ENCODE measurements at places on chromosomes 1 and 21.

DNA sequence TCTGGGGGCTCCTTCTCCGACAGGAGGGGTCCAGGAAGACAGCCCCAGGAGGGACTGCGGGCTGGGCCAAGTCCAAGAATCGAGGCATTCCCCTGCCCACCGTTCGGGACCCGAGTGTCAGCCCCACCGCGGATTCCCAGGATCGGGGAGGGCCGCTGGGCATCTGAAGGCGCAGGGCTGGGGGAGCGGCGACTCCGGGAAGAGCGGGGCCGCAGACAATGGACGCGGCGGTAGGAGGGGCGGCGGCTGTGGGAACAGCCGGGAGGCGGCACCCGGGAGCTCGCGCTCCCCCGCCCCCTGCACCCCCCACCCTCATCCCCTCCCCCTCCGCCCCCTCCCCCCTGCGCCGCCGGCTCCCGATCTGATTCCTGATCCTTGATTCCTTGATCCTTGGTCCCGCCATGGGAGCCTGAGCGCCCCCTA lies at the start of gene VANGL2:
Gene VANGL2 (plus strand): TSS at position 342 of the 423 bp plus-strand sequence. CDS start 15,274 bp downstream, outside the sequence.
- peak; percentile 51 for DNase-seq

DNA sequence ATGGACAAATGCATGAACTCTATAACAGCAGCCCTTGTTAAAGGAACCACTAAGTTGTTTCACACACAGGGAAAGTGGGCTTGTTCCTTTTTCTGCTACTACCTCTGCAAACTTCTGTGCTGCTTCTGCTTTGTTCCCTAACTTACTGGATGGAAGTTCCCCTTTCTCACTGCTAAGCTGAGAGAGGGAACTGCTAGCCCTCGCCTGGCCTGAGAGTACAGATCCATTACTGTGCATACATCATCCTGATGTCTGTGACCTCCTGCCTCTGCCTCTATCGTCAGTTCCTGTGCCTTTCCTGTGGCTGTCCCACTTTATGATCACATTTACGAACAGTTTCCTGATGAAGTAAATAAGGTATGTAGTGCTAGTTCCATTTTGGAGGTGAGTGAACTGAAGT lies 3.5 kb downstream of the GNAT2 start:
- DNase-seq, result no peak

DNA sequence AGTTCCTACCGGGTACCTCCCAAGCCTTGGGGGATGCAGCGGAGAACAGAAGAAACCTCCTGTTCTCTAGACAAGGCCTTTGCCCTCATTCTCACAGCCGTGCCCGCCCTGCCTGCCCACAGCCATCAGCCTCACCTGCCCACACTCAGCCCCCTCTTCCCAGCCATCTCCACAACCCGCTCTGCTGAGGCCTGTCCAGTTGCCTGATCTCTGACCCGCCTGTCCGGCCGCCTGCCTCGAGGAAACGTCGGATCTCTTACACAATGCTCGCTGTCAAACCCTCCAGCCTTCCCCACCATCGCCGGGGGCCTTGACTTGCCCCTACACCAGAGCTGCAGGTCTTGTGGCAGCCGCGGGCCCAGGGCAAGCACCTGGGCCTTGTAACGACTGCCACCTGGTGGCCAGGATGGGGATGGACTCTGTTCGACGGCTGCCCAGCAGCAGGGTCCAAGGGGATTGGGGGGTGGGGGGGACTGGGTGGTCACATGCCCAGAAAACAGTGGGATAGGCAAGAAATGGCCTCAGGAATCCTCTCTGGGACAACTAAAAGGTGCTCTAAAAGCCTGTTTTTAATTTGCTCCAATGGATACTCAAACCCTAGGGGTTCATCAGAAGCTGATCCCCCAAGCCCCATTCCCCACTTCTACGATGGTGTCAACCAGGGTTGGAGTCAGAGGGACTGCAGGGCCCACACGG lies 31.0 kb downstream of the SLC45A1 start:
- DNase-seq, result peak; percentile 91

- DNase-seq, result no peak
Observed at GRCh38 chr1:25174730-25175612, 57.3 kb downstream of the SYF2 start.

- DNase-seq, result no peak
Observed at GRCh38 chr1:2953688-2954285, 67.5 kb upstream of the ACTRT2 start.

GRCh38 chr1:232452736-232453440 lies 177.0 kb downstream of the SIPA1L2 start:
- DNase-seq, result no peak

- DNase-seq, result no peak
Observed at GRCh38 chr1:172499636-172500141, 33.3 kb upstream of the SUCO start.

DNA sequence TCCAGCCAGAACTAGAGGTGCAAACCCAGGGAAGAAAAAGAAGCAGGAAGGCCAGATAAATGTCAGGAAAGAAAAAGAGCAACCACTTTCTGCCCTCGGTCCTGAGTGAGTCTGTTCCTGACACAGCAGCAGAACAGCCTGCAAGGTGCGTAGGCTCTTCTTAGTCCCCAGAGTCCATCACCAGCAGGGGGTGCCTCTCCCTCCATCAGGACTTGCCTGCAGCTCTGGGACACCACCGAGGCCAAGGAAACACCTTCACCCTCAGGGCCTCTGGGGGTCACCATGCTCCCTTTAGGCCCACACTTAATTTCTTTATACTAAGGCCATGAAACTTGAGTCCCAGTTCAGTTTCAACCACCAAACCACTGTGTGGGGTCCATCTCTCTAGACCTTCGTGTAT lies 43.7 kb upstream of the NFASC start:
- peak; percentile 38 for DNase-seq

DNA sequence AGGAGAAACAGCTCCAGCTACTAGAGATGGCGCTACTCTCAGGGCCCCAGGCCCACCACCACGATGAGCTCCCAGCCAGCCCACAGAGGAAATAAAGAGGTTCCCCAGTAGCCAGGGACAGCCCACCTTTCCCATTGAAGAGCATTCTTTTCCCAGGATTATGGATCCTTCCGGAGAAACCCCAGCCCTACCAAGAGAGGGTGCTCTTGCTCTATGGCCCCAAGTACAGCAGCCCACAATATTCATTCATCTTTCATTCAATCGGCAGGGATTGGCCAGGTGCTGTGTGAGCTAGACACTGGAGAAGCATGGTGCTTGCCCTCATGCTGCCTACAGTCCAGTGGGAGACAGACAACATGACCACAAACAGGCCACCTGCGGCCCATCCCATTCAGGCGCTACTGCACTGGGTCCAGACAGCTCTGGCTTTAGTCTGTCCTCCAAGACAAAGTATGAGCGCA lies 29.9 kb downstream of the PMVK start:
- DNase-seq, result no peak

GRCh38 chr1:19688041-19688842 lies 23.6 kb downstream of the HTR6 start:
- no peak for DNase-seq

DNA sequence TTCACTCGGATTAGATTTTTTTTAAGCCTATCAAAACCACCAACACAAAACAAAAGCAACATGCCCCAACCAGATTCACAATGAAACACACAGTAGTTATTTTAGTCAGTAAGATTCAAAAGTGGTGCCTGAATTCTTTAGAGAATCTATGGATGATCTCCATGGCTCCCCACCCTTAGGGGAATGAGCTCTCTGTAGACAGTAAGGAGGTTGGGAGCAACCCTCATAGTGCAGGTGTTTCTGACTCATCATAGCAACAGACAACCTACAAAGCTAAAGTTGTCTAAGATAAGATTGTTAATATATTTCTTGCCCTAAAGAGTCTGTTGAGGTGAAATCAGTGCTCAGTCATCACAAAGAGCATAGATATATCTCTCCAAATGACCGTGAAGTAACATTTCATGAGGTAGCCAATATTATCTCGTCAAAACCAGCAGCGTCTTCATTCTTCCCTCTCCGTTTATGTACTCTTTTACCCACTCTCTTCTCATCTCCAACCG lies 78.3 kb downstream of the ADAMTS1 start:
- no peak for DNase-seq

- peak; percentile 67 for DNase-seq
Observed at GRCh38 chr1:159923203-159924024, 1.9 kb downstream of the TAGLN2 start.

DNA sequence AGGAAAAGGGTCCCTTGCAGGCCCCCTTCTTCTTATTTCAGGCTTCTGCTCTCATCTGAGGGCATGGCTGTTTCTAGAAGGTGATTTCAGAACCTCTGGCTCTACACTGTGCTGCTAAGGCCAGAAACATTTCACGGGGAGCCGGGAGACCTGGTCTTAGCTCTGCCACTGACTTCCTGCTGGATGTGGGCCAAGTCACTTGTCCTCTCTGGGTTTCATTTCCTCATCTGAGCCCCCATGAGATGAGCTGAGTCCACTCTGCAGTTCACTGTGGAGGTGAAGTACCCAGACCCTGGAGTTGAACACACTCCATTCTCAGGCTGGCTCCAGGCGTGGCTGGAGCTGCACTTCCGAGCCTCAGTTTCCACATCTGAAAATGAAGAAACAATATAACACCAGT lies 2.1 kb downstream of the PADI1 start:
- peak; percentile 63 for DNase-seq

- DNase-seq, result no peak
Observed at GRCh38 chr1:36486093-36486438, 3.4 kb upstream of the CSF3R start.

GRCh38 chr1:82515650-82516049 lies 714.9 kb downstream of the ADGRL2 start:
- no peak for DNase-seq

DNA sequence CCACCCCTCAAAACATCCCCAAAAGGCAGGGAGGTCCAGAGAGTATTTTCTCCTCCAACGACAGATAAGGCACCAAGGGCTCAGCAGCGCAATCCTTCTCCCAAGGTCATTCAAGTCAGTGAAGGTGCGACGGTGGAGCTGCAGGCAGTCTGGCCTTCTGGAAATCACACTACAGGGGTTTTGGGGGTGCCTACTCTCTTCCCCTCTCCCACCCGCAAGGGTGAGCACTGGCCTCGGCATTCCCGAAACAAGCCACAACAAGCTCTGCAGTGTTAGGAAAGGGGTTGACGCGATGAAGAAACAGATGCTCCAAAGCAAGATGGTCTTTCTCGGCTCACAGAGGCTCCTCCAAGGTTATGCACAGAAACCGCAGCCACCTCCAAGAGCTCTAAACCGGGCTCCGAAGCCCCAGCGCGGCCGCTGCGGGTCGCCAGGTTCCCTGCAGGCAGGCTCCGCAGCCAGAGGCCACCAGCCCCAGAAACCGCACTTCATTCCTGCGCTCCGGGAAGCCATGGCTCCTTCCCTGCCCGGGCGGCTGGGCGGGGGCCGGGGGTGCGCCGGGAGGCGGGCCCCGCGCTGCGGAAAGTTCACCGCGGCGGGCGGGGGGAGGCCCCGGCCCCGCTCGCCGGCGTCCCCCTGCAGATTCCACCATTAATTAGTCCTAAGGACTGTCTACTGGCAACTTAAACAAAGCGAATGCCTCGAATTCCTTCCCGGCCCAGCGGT lies 1.1 kb downstream of the LUZP1 start:
- peak; percentile 40 for DNase-seq

DNA sequence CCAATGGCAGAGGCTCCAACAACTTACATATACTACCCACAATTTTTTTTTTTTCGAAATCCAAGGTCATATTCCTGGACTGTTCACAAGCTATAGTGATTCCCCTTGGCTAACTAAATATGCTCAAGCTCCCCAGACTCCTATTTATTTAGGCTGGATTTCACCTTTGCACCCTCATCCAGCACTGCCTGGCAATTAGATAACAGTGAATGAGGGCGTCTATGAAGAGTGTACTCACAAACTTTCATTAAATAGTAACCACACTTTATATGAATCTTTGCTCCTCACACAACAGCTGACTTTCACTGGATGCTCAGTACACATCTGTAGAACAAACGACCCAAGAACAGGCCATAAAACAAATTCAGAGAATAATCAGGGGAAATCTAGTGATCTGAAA lies 51.6 kb downstream of the DSCAM start:
- no peak for DNase-seq

DNA sequence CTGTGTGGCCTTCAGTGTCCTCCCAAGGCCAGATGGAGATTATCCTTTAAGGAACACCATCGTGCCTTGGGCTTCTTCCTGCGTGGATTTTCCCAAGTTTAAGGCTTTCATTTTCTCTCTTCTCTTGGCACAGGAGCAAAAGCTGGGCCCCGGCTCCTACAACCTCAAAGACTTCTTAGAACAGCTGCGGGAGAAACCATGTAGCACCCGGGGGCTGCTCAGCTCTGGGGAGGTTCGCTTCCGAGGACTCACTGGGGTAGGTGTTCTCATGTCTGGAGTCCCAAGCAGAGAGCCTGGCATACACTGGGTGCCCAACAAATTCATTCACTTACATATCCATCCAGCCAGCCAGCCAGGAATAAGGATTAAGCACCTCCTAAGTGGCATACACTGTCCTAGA lies 6.6 kb upstream of the TTC22 start:
- DNase-seq, result no peak

- DNase-seq, result no peak
Observed at GRCh38 chr1:180219776-180220175, 10.3 kb upstream of the LHX4 start.

- DNase-seq, result no peak
Observed at GRCh38 chr21:40102682-40103081, 235.4 kb downstream of the PCP4 start.

GRCh38 chr1:16143566-16144324 lies 12.1 kb downstream of the EPHA2 start:
- DNase-seq, result no peak

GRCh38 chr21:45870421-45870820 lies 111.1 kb upstream of the COL6A1 start:
- DNase-seq, result no peak

DNA sequence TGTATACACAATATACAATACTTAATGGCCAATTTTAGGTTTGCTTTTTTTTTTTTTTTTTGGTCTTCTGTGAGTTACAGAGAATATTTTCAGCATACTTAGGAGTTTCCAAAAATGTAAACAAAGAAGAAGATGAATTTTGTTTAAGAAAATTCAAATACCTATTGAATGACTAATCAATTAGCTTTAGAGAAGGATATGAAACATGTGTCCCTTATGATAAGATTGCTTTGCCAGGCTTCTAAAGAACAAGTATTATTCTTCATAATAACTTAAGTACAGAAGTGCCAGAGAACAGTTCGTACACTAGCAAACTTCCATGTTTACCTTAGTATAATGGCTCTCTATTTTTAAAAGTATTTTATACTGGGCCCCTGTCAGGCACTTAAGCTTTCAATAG lies 1191.0 kb upstream of the NCAM2 start:
- DNase-seq, result no peak

DNA sequence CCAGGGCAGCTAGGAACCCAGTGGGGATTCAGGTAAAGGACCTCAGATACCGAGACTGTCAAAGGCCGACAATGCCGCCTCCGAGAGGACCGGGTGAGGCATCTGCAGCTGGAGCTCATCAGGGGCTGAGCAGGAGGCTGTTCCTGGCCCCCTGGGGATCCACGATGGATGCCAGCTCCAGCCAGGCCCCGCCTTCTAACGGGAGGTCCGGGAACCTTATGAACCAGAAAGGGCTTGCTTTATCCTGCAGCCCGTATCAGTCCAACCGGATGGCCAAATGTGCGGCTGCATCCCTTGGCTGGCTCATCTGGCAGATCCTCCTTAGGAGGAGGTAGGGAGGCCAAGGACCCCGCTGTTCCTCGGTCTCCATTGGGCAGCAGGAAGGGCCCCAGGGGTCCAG lies 32.0 kb downstream of the SLC45A1 start:
- no peak for DNase-seq
